ENCODE measurements at places on chromosomes 2 and 18.

DNA sequence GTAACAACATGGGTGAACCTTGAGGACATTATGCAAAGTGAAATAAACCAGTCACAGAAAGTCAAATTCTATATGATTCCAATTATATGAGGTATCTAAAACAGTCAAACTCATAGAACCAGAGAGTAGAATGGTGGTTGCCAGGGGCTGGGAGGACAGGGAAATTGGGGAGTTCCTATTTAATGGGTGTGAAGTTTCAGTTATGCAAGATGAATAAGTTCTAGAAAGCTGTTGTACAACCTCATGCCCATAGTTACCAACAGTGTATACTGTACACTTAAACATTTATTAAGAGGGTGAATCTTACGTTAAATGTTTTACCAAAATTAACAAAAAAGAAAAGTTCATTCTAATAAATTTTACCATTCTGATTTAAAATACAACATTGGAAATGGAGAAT, 92.7 kb upstream of the WDSUB1 start:
- H3K4me1 ChIP-seq, result no peaks in the 10 kb centered on the region
- H3K27me3 ChIP-seq, result no peaks in the 10 kb centered on the region
- no peak overlapping the region for H3K27ac ChIP-seq

- peak; percentile 64 for DNase-seq
- H3K27ac ChIP-seq, result no peak overlapping the region
- H3K36me3 ChIP-seq, result no peaks in the 10 kb centered on the region
- H3K4me1 ChIP-seq, result 0 out of 2 replicates have a peak, but pooled peaks cover 7% of the 10 kb centered on the region
Measured at GRCh38 chr18:2104620-2105462, 466.5 kb downstream of the METTL4 start.

DNA sequence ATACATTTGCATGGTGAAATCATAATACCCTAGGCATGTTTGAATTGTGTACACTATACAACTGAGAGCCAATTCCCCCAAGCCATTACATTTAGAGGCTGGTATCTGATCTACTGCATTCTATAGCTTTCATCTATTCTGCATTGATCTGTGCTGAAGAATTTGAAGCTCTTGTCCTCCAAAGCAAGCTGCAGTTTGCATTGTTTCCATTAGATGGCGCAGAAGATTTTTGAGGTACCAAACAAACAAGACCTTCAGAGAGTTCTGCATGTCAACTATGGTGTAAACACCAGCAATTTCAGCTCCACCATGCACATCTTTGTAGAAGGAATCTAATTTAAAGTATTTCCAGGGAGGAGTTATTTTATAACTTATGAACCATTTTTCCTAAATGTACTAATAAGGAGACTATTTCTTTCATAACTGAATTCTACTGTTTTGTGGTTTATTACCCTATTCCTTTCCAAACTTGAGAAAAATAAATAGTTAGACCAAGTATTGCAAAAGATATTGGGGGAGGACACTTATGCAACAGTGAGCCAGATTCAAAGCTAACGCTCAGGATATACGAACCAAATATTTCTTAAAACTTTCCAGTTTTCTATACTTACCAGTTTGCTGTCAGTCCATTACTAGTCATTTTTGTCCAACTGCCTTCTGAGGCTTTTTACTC, 761.8 kb upstream of the ACVR2A start:
- no peaks in the 10 kb centered on the region for H3K4me1 ChIP-seq
- H3K27ac ChIP-seq, result no peak overlapping the region
- H3K36me3 ChIP-seq, result no peaks in the 10 kb centered on the region
- H3K4me3 ChIP-seq, result no peak overlapping the region

DNA sequence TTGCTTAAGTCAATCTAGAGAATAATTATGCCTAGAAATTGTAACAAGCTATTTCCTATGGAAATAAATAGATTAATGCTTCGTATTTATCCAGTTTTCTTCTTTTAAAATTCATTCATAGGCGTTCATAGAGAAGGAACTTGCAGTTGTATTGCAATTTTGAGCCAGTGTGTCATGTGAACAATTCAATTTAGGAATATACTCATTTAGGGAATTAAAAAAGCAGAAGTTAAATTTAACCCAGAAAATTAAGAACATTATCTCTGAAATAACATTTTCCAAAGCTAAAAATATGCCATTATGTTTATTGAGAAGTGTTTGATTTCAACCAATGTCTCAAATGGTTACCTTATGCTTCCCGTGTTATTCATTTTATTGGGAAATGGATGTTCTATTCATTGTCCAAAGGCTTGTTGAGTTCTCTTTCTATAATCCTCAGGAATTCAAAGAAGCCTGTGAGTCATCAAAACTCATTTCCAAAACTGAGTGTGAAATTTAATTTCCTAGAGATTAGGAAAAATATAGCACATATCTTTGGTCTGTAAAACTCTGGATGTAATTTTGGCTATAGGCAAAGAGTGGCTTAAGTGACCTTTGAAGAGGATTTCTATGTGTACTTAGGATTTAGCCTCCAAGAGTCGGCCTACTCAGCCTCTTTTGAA, 99.7 kb downstream of the SLC8A1 start:
- peak; percentile 36 for DNase-seq
- no peaks in the 10 kb centered on the region for H3K36me3 ChIP-seq
- no peaks in the 10 kb centered on the region for H3K27me3 ChIP-seq
- no peak overlapping the region for H3K27ac ChIP-seq
- H3K4me3 ChIP-seq, result no peak overlapping the region

All from PC-3 (cell line).